Activated CD4-positive, CD25-positive, alpha-beta regulatory T cell treated with anti-CD3 and anti-CD28 coated beads, Interleukin-2, amount 50 U/mL, for 16 hours (primary cell): ENCODE measurements at places on chromosomes 6 and 20.

GRCh38 chr6:69835414-69836179 is 30.8 kb upstream of the COL19A1 start:
- DNase-seq, result no peak

- DNase-seq, result no peak
These were observed 40.7 kb downstream of the RGS17 start for GRCh38 chr6:153090241-153090930.

- no peak for DNase-seq
These were observed 45.4 kb upstream of the AIG1 start for GRCh38 chr6:143015300-143015706.

DNA sequence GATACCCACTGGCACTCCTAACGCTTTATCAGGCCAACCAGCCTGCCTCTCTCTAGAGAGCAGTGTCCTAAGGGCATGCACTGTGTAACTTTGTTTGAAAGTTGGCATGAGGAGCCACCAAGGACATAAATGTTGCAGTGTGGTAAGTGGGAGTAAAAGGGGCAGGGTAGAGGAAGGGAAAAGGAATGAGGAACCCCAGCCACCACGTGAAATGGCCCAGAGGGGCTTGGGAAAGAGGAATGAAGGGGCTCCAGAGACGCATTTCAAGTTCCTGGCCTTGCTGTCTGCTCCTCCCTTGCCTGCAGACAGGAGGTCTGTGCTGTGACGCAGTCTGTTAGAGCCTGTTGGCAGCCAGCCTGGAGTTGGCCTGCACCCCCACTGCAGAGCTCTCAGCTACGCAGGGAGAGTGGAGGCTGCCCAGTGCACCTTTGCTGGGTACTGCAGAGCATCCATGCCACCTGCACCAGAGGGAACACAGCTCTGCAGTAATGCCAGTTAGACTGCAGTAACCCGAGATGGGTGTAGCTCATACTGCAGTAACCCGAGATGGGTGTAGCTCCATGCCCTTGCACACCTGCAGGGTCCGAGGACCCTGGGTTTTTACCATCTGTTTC is 86.8 kb upstream of the SNAP25 start:
- DNase-seq, result no peak

DNA sequence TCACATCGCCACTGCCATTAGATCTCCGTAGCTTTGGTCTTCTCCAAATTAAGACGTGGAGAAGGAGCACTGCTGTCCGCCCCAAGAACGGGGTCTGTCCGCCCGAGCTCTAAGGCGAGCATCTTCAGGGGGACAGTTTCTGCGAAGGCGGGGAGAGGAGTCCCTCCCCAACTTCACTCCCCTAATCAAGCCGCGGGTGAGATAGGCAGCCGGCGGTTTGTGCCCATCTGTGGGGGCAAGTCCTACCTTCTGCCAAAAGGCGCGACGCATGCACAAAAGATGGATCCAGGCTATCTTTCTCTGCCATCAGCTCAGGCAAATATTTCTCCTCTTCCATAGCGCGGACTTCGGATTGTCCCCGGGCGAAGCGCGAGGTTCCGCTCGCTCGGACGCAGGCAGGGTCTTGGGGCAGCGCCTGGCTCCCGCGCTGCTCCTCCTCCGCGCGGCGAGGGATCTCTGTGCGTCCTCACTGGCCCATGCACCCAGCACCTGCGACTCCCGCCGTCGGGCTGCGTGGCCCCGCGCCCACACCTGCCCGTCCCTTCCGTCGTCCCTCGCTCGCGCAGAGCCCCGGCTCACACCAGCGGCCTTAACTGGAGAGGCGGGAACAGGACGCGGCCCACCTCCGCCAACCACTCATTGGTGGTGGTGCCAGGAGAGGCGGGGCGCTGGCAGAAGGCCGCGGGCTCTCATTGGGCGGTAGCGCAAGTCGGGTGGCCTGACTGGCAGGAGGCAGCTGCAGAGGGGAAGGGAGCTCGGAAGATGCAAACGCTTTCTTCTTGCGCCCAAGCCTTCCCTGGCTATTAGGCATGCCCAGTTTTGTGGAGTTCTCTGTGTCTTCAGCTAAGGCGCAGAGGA is at the start of gene KHDRBS2:
KHDRBS2 (minus strand) TSS at position 614 of the 858 bp plus-strand sequence.
- no peak for DNase-seq
